AG04449 (cell line): ENCODE measurements at places on chromosomes 13 and 19.

DNA sequence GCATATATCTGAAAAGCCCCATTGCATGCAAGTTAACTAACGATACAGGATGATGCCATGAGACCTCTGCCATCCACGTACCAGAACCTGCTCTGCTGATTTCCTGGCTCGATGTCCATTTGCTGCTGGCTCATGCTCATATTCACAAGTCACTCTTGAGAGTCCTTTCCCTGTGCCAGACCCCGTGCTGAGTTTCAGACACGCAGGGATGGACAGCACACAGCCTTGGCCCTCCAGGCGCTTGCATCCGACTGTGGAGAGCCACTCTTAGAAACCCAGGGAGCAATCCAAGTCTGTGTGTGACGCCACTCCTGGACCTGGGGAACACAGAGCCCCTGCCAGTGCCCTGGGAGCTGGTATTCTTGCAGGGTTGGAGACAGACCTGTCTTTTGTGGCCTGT, 37.6 kb upstream of the TSHZ3 start:
- DNase-seq = no peak

- no peak for DNase-seq
Observed at GRCh38 chr19:38134540-38135149, 89.4 kb downstream of the DPF1 start.

- DNase-seq = no peak
Observed at GRCh38 chr13:109586509-109587346, 199.7 kb downstream of the IRS2 start.

DNA sequence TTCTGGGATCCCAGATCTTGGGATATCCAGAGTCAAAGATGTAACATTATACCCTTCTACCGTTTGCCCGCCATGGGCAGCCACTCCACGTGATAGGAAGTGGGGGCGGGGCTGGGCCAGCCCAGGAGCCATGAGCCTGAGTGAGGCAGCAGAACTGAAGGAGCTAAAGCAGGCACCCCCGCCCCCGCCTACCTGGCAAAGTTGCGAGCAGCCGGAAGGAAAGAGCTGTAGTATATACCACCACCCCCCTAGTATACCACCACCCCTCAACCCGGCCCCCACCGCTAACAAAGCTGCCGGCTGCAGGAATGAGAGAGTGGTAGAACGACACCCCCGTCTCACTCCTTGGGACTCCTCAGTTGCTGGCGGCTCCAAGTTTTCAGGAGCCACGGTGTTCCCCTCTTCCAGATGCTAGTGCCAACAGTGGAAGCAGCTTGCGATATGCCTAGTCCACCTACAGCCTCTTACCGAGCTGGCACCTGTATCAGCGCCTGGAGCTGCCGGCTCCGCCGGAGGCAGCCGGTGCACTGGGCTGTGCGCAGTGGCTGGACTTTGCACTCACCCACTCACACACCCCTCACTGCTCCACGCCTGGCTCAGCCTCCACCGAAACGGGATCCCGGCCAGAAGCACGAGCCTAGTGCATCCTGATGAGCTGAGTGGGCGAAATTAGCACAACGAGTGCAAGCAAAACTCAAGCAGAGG, 230.7 kb upstream of the PRR20A start:
- DNase-seq = no peak

DNA sequence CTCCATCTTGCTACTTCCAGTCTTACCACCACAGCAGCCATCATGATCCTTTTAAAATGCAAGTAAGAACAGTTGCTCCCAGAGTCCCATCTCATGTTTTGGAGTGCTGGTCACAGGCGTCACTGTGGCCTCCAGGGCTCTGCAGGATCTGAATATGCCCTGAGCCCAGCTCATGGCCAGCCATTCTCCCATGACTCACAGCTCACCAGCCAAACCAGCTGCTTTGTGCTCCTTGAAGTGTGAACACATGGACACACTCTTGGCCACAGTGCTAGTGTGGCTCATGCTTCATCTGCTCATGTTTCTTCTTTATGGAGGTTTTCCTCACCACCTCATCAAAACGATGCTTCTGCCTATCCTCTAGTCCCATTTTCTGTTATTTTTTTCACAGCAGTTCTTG, 466.5 kb downstream of the UQCRFS1 start:
- no peak for DNase-seq

DNA sequence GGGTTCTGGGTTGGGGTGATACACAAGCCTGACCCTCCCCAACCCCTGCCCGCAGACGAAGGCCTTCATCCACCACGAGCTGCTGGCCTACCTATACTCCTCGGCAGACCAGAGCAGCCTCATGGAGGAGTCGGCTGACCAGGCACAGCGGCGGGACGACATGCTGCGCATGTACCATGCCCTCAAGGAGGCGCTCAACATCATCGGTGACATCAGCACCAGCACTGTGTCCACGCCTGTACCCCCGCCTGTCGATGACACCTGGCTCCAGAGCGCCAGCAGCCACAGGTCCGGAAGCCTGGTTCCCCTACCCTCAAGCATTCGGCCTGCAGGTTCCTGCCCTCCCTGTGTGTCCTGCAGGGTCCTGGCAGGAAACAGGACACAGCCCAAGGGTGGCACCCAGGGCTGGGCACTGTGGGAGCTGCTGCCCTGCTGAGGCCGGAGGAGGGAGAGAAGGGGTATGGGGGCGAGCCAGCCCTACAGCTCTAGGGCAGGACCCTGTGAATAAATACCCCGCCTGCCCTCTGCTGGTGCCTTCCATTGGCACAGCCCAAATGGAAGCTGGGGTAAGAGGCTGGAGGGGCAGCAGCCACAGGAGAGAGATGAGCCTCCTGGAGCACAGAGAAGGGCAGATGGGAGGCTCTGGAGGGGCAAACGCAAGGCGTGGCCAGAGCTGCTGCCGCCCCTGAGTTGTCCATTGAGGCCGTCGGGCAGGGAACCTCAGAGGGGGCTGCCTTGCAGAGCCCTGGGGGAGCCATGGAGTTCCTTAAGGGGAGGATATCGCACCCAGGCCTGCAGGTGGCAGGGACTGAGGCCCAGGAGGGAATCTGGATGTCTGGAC, 6.8 kb downstream of the TMED1 start:
- no peak for DNase-seq

DNA sequence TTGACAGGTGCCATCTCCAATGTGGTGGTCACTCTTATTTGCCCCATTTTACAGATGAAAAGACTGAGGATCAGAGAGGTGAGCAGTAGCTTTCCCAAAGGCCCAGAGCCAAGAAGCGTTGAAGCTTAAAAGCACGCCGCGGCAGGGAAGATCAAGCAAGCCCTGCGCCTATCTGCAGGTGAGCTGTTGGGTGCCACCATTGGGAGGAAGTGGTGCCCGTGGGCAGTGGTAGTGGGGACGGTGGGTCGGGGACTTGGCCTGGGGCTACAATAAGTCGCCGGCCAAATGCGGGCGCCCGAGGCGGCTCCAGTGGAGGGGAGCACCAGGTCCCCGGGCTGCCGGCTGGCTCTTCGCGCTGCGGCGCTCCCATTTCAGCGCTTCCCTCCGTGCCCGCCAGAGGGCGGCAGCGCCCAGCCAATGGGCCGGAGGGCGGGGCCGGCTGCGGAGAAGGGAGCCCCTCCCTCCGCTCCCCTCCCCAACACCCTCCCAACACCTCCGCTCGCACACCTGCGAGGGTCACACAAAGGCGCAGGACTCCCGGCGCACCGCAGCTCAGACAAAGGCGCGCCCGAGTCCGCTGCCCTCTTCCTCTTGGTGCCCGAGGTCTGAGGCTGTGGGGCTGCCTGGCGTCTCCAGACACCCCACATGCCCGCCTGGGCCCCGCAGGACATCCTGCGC, 744 bp upstream of the POU2F2 start:
- no peak for DNase-seq

DNA sequence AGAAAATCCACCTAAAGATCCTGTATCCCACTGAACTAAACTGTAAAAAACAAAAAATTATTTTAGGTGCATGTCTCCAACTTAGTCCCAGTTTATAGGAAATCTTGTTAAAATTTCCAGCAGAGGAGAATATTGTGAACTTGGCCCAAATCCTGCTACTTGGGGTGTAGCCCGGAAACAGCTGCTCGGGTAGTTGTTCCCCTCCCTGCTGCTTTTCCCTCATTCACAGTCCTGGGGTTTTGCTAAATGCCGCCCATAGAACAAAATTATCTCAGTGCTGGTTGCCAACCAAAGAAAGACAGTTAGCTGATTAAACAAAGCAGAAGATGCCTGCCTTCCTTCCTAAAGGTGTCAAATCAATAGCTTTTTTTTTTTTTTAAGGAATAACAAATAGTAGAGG, 330.5 kb upstream of the KLF12 start:
- DNase-seq = no peak

- DNase-seq = no peak
Observed at GRCh38 chr13:79389026-79389425, 17.0 kb downstream of the RBM26 start.

DNA sequence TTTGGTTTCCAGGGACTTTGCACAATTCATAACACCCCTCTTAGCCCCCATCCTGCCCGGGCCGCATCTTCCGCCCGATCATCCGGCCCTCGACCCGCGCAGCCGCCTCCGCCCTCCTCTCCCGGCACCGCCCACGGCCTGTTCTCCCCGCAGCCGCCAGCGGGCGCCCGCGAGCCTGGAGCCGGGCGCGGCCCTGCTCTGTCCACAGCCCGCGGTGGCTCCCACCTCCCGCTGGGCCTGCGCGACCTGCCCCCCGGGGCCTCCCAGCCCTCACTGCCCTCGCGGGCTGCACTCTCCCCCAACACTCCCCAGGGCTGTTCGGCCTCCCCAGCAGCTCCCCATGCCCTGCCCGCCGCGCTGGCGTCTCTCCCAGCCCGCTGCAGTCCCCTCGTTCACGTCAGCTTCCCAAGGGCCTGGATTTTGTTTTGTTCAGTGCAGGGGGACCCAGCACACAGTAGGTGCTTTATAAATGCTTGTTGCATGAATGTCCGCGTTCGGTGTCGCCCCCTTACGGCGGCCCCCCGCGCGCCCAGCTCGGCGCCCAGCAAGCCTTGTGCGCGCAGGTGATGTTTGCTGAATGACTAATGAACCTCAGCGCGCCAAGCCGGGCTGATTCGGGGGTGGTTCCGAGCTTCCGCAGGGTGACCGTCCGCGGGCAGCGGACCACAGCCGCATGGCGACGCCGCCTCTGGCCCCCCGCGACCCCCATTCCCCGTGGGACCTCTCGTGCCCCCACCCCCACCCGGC, 4.6 kb upstream of the APC2 start:
- no peak for DNase-seq

GRCh38 chr13:80235166-80235966, 105.6 kb downstream of the SPRY2 start:
- DNase-seq = no peak

DNA sequence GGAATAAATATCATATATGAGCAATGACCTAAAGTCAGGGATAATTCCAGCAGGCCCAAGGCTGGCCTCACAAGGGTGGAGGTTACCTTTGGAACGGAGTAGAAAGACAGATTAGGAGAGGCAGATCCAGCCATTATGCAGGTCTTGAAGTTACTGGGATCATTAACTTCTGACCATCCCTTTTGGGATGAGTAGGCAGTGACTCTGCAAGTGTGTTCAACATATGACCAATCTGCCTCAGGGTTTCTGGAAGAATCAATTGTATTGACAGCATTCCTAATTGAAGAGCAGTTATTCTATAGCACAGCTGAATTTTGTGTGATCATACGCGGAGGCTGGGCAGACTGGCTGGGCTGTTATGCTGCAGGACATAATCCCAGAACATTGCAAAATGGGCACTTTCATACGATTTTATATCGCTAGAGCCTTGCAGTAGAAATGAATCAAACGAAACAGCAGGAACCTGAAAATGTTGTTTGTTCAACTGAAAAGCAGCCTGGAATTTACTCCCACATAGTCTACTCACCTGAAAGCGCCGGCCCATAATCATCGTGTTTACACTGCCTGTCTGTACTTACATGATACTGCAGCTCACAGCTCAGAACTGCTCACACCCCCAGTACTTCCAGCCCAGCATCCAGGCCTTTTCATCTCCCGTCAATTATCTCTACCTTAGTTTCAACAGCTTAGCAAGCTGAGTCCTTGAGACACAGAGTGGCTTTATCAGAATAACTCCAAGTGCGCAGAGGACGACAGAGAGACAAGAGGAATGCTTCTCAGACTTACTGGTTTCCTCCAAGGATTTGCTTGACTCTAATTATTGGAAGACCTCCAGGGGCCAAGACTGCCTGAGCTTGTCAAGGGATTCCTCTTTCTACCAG, 556.1 kb downstream of the EFNB2 start:
- DNase-seq = no peak

GRCh38 chr13:24076109-24076508, 84.4 kb upstream of the SPATA13 start:
- DNase-seq = no peak

DNA sequence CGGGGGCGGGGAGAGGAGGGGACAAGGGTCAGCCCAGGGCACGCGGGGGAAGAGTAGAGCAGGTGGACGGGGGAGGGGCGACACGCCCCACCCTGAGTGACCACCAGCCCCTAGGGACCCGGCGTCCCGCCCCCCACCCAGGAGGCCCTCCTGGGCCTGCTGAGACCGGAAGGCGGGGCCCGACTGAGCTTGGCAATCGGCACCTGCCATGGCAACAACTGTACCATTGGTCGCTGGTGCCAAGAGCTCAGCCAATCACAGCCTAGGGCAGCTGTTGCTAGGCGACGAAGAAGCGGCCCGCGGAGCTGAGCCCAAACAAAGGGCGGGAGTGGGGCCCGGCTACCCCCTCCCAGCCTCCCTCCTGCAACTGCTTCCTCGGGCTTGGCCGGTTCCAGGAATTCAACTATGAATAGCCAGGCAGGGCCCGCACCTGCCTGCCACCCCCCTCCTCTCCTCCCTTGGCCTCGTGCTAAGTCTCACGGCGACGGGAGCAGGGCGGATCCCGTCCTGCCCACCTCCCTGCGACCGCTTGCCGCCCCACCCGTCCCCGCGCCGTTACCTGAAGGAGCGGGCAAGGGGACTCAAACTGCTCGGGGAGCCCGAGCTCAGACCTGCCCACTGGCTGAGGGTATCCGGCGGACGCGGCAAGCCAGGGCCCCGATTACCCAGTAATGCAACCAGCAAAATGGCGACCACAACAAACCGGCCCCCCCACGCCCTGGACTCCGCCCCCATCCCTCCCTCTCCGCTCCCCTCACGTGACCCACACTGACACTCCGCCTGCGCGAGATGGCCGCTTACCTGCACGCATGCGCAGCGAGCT, at the start of gene DYRK1B:
TSS of gene DYRK1B (minus strand) at position 699 of the 823 bp plus-strand sequence. CDS start 2,295 bp downstream, outside the sequence.
- peak; percentile 73 for DNase-seq

DNA sequence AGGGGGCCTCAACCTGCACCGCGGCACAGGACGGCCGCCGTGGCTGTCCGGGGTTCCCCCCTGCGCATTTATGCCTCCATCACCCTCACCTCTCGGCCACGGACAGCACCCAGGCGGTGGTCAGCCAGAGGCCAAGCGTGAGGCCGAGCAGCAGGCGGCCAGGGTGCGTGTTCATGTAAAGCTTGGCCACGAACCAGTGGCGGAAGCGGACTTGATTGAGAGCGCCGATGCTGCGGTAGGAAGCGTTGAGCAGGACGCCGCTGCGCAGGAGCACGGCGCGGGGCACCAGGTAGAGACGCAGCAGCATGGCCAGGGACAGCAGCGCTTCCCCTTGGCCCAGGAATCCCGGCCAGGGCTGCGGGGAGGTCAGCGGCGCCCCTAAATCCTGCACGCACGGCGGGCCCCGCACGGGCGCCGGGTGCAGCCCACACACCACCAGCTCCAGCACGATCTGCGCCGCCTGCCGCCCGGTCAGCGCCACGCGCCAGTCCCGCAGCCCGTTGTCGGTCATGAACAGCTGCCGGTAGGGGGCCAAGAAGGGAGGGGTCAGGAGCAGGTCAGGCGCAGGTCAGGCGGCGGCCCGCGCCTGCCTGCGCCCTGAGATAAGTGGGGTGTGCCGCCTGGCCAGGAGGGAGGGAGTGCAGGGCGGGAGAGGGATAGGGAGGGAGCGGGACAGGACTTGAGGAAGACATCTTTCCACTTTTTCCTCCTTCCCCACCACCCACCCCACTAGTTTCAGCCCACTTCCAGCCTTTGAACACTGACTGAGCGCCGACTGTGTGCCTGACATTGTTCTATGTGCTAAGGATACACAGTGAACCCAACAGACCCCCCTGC, 6.5 kb downstream of the KCNN4 start:
- no peak for DNase-seq

GRCh38 chr19:11102944-11103343, 13.7 kb downstream of the LDLR start:
- no peak for DNase-seq
